Activated CD8-positive, alpha-beta memory T cell treated with anti-CD3 and anti-CD28 coated beads, Interleukin-2, amount 10 ng/mL, durations not matched to agents 7 days and 5 days (primary cell): ENCODE measurements at places on chromosomes 1 and 21. TPM values are rescaled to one million over a fixed set of nuclear protein-coding genes. Genes with fewer than 3 reads are reported as not detected.

DNA sequence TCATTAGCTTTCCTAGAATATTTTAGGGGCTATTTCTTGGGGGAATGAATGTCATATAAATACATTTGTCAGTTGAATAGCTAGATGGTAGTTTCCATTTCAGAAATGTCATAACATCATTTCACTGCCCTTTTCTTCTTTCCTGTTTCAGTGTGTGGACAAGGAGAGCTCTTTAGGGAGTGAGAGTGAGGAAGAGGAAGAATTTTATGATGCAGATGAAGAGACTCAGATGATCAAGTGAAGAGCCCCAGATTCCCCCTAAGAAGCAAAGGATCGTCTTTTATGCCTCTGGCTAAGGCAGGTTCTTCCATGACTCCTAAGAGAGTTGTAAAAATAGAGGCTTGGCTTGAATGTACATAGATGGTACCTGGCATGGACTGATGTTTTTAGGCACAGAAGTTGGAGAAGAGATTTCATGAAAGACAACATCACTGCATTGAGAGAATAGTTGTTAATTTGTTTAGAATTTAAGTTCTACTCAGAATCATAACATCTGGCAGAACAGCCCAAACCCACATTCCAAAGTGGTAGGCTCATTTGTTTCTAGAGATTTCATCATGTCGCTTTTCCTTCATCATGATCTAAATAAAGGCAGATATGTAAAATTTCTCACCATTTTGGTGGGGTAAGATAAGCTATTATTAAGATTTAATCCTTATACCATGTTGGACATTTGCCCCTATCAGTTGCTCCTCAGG lies 44.2 kb upstream of the MAB21L3 start:
- DNase-seq = no peak

GRCh38 chr1:44312399-44313196 lies 42.5 kb downstream of the ERI3 start:
- no peak for DNase-seq

DNA sequence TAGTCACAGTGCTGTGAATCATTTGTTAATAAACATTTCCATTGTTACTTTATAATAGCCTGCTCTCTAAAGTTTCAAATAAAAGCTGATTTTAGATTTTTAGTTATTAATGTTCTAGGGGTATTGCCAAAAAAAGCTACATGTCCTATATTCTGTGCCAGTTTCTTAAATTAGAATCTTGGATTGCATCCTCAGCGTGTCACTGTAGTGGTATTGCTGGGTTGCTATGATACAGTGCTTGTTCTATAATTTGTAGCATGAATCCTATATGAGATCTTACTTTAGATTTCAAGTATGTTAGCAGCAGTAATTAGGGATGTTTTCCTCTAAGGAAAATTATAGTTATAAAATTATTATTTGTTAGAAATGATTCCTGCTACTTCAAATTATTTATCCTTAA lies 16.4 kb downstream of the PPP2R5A start:
- no peak for DNase-seq

DNA sequence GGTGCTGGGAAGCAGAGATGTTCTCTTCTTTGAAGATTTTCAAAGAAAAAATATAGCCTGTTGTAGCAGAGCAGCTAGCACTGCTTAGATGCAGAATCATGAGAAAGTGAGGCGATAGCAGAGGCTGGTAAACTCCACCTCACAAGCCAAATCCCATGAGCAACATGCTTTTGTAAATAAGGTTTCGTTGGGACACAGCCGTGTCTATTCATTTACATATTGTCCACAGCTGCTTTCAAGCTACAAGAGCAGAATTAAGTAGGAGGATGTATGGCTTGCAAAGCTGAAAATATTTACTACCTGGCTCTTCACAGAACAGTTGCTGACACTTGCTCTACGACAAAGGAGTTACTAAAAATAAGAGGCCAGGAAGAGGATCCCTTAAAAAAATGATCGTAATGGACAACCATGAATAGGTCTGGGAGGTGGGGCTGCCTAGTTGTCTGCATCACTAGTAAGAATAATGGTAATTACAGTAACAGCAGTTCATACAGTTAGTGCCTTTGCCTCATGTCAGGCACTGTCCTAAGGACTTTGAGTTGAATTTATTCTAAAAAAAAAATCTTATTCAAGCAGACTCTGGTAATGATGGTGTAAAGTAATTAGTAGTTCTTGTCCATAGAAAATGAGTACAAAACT lies 622.0 kb downstream of the KIF26B start:
- DNase-seq = no peak

Gene KCNJ9
- not detected for total RNA-seq

Gene TTC39A
- total RNA-seq = not detected
